ENCODE measurements at places on chromosomes 3 and 15.

GRCh38 chr3:134864636-134865035 lies 69.6 kb downstream of the EPHB1 start:
- peak; percentile 30 for DNase-seq

GRCh38 chr15:67690936-67691335 lies 134.4 kb upstream of the SKOR1 start:
- peak; percentile 35 for DNase-seq

GRCh38 chr15:83115831-83116565 lies 8.6 kb downstream of the TM6SF1 start:
- DNase-seq: no peak

GRCh38 chr3:107124885-107125284 lies 252.4 kb upstream of the CCDC54 start:
- peak; percentile 79 for DNase-seq

DNA sequence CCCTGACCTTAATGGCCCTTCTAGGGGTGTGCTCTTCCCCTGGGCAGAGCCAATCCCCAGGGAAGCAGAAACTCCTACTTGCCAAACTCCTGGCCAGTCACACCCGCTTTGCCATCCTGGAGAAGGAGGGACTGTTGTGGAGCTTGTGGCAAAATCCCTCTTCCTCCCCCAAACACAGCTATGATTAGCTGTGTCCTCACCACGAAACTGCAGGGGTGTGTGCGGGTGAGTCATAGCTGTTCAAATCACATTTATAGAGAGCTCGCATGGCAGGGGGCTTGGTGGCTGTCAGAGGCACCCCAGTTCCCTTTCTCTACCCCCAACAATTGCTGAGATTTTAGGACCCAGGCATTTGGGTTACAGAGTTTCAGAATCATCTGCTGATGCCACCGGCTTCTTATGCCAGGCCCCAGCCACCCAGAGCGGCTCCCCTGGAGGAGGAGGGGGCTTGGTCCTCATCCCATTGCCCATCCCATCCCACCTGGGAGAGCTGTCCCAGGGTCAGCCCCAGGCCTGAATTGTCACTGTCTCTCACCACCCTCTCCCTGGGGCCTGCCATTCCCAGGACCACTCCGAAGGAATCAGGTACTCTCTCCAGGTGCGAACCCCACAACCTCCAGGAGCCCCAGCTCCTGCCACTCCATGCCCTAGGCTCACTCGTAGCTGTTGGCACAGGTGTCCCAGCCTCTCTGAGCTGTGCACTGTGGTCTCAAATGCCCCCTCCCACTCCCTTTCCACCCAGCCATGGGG lies 28.8 kb upstream of the MAGEF1 start:
- peak; percentile 87 for DNase-seq

DNA sequence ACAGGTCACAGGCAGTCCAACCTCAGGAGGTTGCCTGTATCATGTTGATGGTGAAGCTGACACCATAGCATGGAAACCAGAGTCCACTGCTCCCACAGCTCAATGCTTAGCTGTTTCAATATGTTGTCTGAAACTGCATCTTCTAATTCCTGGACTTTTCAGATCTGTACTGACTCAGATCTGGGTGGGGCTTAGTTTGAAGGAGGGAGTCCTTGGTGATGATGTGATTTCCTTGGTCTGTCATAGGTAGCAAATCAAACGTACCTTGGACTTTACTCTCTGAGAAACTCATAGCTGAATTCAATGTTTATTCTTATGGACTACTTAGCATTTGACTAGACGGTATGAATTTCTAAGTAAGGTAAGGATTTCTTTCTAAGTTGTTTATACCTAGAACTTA lies at the start of gene HHLA2:
Gene HHLA2, plus strand, starts transcription at position 310 of the 400 bp plus-strand sequence. CDS start 55,266 bp downstream, outside the sequence.
- peak; percentile 28 for DNase-seq

DNA sequence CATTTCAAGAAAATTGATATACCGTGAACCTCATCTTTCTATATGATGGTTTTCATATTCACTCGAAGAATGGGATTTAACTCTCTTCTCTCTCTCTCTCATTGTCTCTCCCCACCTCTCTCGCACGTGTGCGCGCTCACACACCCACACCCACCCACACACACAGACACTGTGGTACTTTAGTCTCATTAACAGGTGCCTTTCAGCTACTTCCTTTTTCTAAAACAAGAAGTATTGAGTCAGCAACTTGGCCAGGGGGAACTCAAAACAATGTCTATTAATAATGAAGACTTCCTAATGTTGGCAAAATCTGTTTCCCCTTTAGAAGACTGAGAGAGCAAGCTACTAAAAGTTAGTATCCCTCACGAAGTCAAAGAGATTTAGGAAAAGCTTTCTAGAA lies 150.7 kb downstream of the TMCO5A start:
- DNase-seq: no peak

DNA sequence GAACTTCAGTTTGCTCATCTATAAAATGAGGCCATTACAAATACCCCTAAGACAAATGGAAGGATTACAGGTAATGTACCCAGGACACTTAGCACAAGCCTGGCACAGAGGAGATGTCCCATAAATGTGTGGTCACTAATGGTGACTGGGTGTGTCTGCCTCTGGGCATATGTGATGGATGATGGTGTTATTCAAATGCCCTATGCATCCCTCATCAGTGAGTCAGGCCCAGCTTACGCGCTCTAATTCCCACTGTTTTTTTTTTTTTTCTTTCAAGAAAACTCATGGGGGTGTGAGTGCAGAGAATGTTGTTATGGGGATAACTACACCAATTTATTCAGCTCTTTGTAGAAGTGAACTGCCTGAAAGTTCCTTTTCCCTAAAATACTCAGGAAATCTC lies 23.6 kb upstream of the KIF23 start:
- peak; percentile 94 for DNase-seq

DNA sequence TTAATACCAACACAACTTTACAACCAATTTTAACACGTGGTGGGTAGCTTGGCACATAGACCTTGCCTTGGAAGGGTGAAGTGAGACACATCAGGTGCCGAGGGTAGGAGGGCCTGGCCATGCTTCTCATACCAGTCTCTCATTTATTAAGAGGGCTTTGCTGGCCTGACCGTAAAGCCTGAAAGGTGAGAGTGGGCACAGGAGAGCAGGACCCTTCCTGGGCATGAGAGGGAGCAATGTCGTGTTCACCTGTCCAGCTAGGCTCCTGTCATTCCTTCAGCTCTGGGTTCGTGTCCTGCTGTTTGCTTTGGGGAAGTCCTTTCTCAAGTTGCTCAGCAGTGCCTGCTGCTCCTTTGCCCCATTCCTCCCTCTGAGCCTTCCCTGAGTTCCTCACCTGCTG lies 294.4 kb downstream of the EPHB1 start:
- DNase-seq: no peak

- DNase-seq: no peak
Measured at GRCh38 chr3:167491621-167492020, 17.8 kb upstream of the SERPINI2 start.

DNA sequence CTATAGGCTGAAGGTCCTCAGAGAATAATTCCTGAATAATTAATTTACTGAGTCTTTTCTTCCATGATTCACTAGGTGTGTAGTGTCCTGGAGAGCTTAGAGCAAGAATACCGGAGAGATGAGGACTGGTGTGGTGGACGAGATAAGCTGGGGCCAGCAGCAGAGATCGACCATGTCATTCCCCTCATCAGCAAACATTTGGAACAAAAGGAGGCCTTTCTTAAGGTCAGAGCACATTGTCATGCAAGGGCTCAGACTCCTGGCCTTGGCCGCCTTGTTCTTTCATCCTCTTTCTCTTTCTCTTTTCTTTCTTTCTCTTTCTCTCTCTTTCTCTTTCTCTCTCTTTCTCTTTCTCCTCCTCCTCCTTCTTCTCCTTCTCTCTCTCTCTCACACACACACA lies 291.4 kb upstream of the UMPS start:
- DNase-seq: no peak

GRCh38 chr15:88612186-88612796 lies 8.8 kb upstream of the AEN start:
- DNase-seq: no peak

GRCh38 chr3:130688015-130688688 lies 58.5 kb downstream of the PIK3R4 start:
- DNase-seq: no peak

- DNase-seq: no peak
Measured at GRCh38 chr3:111454551-111454950, 87.4 kb upstream of the CD96 start.

DNA sequence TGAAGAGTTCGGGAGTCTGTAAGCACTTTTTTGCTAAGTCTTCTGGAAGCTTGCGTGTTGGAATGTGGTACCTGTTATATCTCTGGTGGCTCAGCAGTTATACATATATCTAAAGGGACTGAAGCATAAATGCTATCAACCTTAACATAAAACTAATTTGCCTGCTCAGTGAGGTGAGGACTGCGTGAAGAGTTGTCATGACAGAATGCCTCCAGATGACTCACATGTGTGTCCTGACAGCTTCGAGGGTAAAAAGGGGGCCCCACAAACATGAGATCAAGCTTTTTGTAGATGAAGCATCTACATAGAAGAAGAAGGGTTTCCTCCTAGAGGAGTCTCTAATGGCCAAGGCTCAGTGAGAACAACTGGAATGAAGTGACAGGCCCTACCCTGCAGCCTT lies 88.8 kb upstream of the C3orf80 start:
- DNase-seq: no peak

GRCh38 chr3:194089357-194090177 lies 46.4 kb upstream of the HES1 start:
- DNase-seq: peak; percentile 100

DNA sequence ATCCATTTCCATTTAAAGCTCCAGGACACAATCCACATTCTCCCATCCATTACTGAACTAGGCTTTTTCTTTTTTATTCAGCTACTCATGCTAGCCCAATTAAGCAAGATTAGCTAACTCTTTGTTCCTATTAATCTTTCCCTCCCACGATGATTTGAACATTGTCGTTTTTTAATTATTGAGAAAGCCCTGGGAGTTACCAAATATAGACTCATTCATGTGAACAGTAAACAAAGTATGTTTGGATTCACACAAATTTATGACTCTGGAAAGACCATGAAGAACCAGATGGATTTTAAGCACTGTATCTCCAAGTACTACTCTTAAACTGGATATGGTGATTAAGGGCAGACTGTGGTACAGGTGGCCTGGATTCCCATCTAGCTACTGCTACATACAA lies 82.2 kb downstream of the STRIT1 start:
- no peak for DNase-seq

DNA sequence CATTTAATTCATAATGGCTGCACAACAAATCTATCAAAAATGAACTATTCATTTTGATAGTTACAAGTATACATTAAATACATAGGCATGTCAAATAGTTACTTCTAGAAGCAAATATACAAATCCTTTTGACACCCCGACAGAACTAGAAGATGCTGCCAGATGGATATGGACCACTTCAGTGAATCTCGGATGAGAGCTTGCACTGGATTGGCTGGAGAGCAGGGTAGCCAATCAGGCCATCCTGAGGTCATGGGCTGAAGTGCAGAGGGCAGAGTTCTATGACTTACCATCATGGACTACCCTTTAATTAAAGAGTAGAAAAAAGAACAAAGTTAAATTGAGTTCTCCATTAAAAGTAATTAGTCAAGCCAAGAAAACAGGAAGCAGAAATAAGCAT lies 8.3 kb downstream of the CCNL1 start:
- DNase-seq: no peak

DNA sequence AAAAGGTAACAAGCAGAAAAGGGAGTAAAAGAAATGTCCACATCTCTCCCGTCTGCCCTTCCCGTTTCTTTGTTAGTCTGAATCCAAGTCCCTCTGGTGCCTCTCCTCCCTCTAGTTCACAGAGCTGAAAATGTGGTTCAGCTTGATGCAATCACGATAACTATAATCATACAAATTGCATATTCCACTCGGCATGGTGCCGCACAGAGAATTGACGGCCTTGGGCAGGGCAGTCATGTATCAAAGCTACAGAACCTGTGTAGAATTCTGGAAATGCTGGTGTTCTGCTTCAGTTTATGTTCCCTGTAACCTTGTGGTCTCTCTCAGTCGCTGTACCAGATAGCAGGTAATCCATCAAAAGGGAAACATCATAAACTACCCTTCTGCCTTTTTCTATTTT lies 562.9 kb upstream of the CBLB start:
- no peak for DNase-seq

- peak; percentile 57 for DNase-seq
Measured at GRCh38 chr15:81326466-81327212, 2.7 kb upstream of the STARD5 start.

- no peak for DNase-seq
Measured at GRCh38 chr3:183944775-183945174, 60.1 kb upstream of the PARL start.

GRCh38 chr3:115658032-115658336 lies 34.7 kb downstream of the GAP43 start:
- DNase-seq: no peak

GRCh38 chr3:171838218-171838720 lies 4.9 kb upstream of the TMEM212 start:
- peak; percentile 82 for DNase-seq

DNA sequence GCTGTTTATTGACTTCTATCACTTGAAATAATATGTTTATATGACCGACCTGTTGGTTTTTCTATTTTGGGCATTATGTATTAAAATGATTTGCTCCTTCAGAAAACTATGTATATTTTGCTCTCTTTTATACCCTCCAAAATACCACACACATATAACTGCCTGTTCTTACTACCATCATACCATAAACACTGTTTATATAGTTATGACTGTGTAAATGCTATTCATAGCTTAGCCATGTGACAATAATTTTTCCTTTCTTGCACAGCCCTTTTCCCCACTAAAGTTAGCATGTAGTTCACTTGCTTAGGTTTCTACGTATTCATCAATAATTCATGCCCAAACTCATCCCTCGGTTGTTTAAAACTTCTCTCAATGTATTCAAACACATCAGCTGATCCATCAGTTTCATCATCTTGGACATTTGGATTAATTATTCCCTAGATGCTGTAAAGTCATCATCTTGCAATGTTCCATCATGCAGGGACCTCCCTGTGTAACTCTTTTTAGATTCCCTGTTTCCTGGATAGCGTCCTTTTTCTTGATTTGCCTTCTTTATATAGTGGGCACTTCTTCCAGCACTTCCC lies 8.2 kb upstream of the RYK start:
- DNase-seq: no peak

GRCh38 chr15:100820528-100820927 lies 59.1 kb upstream of the ALDH1A3 start:
- no peak for DNase-seq

GRCh38 chr3:9121366-9122001 lies 128.0 kb downstream of the SRGAP3 start:
- DNase-seq: no peak

- DNase-seq: peak; percentile 26
Measured at GRCh38 chr15:57388464-57388863, 12.2 kb downstream of the CGNL1 start.

- DNase-seq: no peak
Measured at GRCh38 chr3:17579289-17580031, 163.0 kb downstream of the TBC1D5 start.

GRCh38 chr3:127671523-127672428 lies 976 bp upstream of the ABTB1 start:
- DNase-seq: peak; percentile 53

DNA sequence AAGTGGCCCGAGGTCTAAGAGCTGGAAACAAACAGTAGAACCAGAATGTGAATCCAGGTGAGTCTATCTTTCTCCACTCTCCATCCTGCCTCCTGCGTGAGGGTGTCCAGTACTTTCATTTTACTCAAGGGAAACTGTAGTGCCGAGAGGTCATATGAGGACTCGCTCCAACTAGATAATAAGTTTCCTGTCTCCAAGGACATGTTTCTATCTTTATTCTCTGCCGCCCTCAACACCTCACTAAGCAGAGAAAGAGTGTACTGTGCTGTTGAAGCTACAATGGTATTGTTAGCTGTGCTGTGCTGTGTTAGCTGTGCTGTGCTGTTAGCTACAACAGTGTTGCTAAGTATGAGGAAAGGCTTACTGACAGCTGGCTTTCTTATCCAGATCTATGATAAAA lies 137.9 kb upstream of the COL8A1 start:
- DNase-seq: no peak
